ENCODE measurements at places on chromosomes 11 and 22.

DNA sequence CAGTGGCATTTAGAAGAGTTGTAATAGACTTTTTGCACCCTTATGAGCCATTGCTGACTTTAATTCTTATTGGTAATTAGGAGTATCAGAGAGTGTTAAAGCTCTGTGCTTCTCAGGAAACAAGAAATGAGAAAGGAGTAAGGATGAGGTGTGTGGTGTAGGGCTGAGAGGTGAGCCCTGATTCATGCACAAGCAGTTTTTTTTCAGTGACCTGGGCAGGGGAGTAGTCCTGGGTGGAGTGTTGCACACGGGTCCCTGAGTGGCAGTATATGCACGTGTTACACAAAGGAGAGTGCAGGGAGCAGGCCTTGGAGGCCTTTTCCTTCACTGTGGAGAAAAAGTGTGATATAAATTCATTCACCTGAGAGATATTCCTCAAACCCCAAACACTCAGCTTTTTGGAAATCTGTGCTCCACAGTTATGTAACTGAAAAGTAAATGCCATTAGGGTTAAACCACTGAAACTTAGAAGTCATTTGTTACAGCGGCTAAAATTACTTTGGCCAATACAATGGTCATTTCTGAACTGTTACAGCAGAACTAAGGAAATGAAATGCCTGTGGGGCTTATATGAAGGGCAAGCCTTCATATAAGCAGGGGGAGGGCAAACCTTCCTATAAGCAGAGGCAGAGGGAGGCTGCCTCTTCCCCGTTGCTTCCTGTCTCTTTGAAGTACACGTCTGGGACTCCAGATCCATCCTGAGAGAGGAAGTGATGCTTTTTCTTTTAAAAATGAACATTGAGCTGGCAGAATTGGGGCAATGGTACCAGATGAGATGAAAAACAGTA lies 62.6 kb upstream of the OLFML1 start:
- no peak for DNase-seq

DNA sequence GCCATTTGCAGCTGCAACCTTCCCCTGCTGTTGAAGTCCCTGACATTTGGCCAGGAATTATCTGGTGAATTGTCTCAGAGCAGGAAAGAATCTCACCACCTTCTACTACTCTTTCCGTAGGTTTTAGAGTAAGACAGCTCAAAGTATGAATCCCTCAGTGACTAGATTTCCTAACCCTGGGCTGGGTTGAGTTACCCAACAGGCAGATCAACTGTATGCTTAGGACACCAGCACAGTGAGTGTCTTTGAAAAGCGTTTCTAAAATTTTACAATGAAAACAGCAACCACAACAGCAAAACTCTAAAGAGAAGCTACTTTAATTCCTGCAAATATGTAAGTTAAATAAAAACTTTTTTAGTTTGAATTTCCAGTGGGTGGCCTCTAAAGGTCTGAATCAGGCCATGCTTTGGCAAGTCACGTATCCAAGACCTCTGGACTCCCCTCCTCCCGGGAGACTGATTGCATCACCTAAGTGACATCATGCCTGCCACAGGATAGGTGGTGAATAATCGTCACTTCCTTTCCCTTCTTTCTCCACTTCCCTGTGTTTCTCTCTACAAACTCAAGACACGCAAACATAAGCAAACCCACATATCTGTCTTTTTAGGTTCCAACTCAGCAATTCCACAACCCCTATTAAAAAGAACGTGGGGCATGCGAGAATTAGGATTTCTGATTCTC lies 7.8 kb downstream of the OR8B12 start:
- DNase-seq = no peak

- DNase-seq = no peak
These were observed 14.5 kb upstream of the CLMP start for GRCh38 chr11:123209591-123209990.

- no peak for DNase-seq
These were observed 12.1 kb downstream of the DENND5A start for GRCh38 chr11:9253086-9253485.

DNA sequence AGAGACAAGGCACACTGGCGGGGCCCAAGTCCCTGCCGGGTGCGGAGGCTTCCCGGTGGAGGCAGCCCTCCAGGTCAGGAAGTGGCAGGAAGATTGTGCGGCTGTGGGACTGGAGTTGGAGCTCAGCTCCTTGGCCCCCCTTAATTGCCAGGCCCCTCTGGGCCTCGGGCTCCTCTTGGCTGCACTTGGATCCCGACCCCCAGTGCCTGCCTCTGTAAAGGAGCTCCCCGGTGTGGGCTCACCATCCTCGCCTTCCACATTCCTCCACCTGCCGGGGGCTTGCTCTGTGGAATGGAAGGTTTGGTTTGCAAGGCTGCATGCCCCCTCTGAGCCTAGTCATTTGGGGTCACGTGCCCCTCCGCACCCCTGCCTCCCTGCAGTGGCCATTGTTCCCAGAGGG lies 38.1 kb upstream of the COMT start:
- no peak for DNase-seq

- DNase-seq = no peak
These were observed 89.1 kb downstream of the BBOX1 start for GRCh38 chr11:27129686-27130085.

DNA sequence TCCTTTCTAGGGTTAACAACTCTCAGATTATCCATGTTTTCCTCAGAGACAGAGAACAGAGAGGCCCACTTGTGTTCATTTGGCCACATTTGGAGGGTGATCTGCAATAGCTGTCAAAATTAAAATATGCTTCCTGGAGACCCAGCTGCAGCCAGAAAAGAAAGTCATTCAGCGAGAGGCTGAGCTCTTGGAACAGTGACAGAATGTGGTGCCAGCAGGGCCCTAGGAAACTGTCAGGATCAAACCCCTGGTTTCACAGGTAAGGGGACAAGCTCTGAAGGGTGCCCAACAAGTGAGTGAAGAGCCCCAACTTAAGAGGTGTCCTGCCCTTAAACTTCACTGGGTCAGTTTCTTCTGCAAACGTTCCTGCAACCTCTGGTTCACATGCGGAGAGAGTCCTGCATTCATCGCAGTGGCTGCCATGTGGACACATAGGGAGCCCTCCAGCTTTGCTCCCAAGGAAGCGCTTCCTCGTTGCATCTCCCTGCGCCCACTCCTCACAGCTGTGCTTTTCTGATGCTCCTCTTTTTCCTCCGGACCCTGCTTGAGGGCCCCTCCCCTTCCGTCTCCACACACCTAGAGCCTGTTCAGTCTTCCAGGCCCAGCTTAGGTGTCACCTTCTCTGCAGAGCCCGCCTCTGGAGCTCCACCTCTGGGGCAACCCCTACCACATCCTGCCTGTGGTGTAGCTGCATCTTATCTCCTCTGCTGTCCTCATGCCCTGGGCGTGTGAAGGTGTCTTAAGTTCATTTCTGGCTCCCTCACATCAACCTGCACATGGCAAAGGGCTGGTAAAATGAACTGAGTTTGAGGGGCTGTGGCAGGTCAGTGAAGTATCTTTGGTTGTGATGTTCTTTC lies 3.9 kb downstream of the UCP3 start:
- DNase-seq = no peak

DNA sequence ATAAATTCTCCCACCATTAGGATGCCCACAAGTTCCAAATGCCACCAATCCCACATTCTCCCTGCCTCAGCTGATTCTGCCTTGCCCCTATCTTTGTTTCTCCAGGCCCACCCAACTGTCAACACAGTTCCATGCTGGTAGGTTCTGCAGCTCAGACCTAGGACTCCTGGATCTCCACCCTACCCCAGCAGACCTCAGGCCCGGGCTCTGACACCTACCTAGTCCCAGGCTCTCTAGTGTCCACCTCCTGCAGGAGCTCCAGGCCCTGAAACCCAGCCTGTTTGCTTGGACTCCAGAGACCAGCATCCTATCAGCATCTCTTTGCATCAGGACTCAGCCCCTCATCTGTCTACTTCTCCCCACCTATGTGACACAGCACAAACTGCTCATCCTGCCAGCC lies 86.5 kb downstream of the PDE2A start:
- DNase-seq = no peak

DNA sequence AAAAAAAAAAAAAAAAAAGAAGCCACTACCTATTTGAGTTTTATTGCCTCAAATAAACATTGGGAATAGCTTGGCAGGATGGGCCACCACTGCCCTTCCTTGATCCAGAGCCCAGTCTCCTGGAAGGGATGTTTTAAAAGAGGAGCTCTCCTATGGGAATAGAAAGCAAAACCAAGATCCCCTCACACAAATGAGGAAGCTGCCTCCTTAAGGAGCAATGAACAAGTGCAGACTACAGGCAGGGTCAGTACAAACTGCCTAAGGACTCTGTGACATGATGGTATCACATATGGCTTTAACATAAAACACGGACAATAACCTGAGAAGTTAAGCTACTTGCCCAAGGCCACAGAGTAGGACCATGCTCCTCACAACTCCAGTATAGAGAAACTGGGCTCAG lies 120.8 kb downstream of the NAT10 start:
- DNase-seq = no peak

DNA sequence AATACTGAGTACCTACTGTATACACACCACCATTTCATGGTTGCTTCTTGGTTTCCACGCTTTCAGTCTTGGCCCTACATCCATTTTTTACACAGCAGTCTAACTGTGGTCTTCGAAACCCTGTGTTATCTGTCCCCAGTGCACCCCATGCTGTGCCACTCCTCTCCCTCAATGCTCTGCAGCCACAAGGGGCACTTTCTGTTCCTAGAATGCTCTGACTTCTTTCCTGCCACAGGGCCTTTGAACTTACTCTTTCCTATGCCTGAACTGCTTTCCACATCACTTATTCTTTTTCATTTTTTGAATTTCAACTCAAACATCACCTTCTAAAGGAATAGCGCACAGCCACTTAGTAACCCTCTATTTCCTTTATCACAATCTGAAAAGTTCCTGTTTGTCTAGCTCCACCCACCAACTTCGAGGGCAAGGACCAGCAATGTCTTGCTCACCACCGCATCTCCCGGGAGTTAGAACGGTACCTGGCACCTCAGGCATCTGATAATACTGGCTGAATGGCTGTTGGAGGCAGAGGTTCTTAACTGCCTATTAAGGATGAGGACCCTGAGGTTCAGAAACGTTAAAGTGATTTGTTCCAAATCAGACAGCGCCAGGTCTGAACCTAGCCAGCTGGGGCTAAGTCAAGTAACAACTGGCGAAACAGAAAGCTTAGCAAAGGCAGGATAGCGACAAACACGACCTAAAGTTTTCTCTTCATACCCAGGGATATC lies 568 bp downstream of the ALG8 start:
- DNase-seq = no peak

- DNase-seq = no peak
These were observed 182.5 kb downstream of the CADM1 start for GRCh38 chr11:115321605-115322289.

- no peak for DNase-seq
These were observed 532.3 kb downstream of the DLG2 start for GRCh38 chr11:85094795-85095194.

- no peak for DNase-seq
These were observed 150.1 kb upstream of the PGR start for GRCh38 chr11:101279728-101280127.

DNA sequence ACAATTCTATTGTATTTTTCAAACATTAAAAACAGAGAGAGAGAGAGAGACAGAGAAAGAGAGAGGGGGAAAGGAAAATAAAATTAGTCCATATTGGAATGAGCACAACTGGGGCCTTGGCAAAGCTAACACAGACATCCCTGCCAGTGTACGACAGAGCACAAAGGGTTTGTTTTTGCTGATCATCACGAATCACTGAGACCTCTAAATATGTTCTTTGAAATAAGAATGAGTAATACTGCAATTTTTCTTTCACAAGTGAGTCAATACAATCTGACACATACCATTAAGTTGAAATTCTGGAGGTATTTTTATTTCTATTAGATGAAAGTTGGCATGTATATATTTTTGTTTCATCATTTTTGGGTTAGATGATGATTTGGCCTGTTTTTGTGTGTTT lies 27.0 kb upstream of the LRRC4C start:
- DNase-seq = no peak

DNA sequence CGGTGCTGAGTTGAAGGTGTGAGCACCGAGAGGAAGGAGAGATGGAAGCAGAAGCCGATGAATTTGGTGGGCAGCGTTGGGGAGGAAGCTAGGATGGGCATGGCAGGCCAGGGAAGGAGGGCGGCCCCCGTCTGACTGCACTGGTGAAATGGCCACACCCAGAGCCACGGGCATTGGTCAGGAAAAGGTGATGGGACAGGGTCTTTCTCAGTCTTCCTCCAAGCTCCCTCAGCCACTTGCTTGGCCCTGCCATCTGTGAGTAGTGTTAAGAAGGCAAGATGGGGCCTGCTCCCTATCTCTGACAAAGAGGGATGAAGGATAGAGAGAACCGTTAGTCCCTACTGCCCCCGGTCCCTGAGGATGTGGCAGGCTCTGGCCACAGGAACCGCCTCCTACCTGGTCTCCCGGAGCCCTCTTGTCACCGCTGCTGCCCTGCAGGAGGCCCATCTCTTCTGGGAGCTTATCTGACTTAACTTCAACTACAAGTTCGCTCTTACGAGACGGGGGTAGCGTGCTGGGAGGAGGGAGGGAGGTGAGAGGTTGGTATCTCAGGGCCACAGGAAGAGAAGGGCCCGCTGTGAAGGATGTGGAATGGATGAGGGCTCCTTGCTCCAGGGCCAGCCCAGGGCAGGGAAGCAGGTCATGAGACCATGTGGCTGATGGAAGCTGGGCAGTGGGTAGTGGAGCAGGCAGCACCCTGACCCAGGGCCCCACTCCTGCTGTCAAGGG lies 6.8 kb downstream of the MCAM start:
- no peak for DNase-seq

DNA sequence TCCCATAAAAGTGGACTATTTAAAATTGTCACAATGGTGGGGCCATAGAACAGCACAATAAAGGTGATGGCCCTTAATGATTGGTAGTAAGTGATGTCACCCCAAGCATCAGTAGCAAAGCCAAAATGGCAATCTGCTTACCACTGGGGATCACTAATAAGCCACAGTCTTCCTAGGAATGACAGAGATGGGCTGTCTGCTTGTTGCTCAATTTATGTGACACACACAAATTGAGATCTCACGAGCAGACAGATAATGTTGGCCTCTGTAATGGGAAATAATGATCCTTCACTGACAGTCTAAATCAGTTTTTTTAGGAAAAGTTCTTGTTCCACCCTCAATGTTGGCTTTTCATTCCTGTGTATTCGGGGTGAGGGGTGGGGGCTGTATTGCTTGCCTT lies 515.1 kb downstream of the BRD1 start:
- no peak for DNase-seq

DNA sequence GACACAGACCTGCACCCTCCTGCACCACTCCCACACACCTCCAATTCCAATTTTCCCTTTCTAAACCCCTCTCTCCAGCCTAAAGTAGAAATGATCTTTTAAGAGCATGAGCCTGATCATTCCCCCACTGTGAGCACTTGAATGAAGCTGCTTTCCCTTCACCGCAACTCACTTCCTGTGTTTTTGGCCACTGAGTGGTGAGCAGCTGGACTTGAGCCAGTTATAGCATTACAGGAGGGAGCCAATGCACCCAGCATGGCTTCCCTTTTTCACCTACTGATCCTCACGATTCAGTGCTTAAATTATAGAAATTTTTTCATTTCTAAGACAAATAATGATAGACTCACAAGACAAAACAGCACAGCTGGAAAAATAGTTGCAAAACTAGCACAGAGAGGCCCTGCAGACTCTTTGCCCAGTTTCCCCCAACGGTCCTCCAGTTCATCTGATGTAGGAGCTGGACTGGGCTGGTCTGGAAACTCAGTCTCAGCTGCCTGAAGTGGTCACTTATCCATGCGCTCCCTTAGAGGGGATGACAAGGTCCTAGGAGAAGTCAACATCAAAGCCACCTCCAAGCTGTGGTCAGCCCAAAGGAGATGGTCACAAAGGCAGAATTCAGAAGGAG lies 9.7 kb upstream of the APOL4 start:
- DNase-seq = no peak

GRCh38 chr11:8749202-8749601 lies 66.6 kb downstream of the RPL27A start:
- DNase-seq = no peak

All from nucleus accumbens (tissue), 56 donors.